NCI-H1694 treated with DMSO at 0.1 percent for 48 hours (cell line): ENCODE measurements at places on chromosomes 6 and 20.
A peak's percentile ranks its signal among the peaks of the same experiment; 100 is the strongest.

GRCh38 chr6:169145991-169146501 is 107.6 kb downstream of the THBS2 start:
- DNase-seq: no peak

GRCh38 chr6:118963003-118963402 is 28.0 kb upstream of the MCM9 start:
- no peak for DNase-seq

GRCh38 chr6:130116273-130116672 is 97.9 kb downstream of the L3MBTL3 start:
- no peak for DNase-seq

GRCh38 chr20:50125279-50125678 is 12.3 kb upstream of the UBE2V1 start:
- DNase-seq: no peak

DNA sequence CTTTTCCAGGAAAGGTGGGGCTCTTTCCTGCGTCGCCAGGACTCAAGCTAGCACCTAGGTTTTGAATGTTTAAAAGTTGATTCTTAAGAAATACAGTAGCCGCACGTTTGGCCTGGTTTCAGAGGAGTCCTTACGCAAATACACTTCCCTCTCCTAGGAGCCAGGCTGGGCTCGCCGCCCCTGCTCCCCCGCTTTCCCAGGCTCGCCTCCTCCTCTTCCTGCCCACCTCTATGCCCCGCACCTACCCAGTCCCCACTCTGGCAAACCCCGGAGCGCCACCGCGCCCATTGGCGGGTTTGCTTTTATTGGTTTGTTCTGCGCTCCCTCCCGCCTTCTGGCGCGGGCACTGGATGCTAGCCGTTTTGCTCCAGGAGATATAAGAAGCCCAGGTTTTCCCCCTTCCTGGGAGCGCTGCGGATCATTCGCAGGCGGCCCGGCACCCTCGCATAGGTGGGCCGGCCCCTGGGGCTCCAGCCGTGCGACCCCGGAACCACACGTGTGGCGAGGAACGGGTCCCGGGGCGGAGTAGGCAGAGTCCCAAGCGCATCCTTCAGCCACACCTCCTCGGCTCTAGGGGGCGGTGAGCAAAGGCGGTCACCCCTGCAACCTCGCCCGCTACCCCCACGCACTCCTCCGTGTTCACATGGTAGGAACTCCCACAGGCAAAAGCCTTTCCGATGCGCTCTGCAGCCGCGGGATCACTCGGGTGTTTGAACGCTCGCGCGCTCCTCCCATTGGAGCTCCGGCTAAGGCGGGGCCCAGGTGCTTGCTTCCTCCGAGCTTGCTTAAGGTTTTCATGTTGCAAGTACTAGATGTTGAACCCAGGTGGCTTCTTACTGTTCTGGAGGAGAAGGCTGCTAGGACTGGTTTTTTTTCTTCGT is 119.0 kb downstream of the RTN4IP1 start:
- no peak for DNase-seq

GRCh38 chr6:1885576-1886011 is 275.9 kb downstream of the FOXC1 start:
- no peak for DNase-seq

DNA sequence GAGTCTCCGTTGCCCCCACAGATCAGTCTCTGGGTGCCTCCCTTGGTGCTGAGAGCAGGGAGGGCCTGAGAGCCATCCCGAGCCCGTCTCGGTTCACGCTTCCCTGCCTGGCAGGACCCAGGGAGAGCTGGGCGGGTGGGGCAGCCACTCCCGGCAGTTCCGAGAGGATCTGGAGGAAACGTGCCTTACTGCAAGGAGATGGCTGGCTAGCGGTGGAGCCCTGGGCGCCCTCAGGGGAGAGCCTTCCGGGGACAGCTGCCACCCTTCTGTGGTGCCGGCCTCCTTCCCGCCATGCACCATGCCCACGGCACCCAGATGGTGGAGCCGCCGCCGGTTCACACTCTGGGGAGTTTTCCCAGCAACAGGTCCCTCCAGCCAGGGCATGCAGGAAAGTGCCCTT is 45.8 kb upstream of the SLCO4A1 start:
- DNase-seq: no peak

- no peak for DNase-seq
These were observed 10.1 kb downstream of the SLC35F1 start for GRCh38 chr6:117917176-117917575.

DNA sequence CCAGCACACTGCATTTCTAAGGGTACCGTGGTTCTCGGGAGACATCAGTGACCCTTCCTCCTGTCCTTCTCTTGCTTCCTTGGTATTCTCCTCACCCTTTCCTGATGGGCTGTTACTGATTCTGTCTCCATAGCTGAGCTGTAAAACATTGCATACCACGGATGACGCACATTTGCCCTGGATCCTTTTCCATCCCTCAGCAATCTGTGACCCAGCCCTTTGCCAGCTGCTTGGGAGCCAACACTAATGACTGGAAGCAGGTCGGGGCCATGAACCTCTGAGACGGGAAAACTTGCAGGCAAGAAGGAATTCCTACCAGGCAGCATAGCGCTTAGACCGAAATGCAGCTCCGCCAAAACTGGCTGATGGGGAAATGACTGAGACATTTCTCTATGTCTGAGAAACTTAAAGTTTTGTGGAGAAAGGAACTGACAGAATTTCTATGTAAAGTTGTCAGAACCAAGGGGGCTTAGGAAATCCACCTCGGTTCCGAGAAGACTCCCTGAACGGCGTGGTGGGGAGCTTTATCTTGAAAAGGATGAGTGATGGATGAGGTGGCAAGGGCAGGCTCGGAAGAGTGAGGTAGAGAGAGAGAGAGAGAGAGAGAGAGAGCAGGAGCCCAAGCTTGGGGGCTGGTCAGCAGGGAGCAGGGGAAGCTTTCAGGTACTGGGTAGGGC is 19.2 kb downstream of the TUBB2B start:
- peak; percentile 9 for DNase-seq

GRCh38 chr6:89829472-89830169 is at the start of gene CASP8AP2:
TSS of gene CASP8AP2 (plus strand) at chr6:89829880.
- peak; percentile 97 for DNase-seq

GRCh38 chr6:47134476-47135189 is 92.5 kb upstream of the ADGRF1 start:
- DNase-seq: no peak

- no peak for DNase-seq
These were observed 160.8 kb downstream of the PDE7B start for GRCh38 chr6:136012198-136012887.

DNA sequence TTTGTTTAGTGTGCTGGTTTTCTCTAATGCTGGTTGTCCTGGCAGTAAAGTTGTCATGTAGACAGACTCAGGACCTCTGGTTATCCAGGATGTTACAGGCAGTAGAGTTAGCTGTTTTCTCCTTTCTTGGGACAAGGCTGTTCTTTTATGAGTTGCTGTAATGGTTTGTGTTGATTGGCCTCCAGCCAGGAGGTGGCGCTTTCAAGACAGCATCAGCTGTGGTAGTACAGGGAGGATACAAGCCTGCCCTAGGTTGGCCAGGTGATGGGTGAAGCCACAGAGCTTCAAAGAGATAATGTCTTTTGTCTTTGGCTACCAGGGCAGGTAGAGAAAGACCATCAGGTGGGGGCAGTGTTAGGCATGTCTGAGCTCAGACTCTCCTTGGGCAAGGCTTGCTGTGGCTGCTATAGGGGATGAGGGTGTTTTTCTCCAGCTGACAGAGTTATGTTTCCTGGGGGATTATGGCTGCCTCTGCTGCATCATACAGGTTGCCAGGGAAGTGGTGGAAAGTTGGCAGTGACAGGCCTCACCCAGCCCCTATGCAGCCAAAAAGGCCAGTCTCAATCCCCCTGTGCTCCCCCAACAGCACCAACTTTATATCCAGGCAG is 127.2 kb upstream of the TAB2 start:
- no peak for DNase-seq

DNA sequence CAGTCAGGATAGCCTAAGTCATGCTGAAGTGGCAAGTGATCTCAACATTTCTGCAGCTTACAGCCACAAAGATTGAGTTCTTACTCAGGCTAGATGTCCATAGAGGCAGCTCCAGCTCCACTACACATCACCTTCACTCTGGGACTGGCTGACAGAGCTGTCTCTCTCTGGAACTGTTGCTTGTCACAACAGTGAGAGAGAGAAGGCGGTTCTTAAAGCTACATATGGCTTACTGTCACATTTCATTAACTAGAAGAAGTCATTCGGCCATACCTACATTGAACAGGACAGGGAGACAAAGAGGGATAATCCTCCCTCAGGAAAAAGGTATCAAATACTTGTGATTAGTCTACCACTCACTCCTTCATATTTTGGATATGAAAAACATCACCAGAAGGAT is 914.9 kb upstream of the FLRT3 start:
- no peak for DNase-seq

GRCh38 chr6:110652520-110652919 is 162.7 kb downstream of the CDK19 start:
- DNase-seq: no peak

DNA sequence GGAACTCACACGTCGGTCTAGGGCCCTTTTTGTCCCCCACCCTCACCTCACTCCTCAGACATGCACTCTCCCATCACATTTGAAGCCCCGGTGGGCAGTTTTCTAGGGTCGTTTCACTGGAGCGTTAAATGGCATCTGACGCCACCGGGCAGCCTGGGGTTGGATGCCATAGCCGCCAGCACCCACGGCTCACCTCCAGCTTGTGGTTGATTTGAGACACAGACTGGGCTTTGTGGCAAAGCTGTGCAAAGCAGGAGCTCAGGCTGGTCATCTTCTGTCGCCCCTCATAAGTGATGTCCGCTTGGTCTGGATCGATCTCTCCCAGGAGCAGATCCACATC is 530 bp downstream of the GOPC start:
- DNase-seq: no peak

DNA sequence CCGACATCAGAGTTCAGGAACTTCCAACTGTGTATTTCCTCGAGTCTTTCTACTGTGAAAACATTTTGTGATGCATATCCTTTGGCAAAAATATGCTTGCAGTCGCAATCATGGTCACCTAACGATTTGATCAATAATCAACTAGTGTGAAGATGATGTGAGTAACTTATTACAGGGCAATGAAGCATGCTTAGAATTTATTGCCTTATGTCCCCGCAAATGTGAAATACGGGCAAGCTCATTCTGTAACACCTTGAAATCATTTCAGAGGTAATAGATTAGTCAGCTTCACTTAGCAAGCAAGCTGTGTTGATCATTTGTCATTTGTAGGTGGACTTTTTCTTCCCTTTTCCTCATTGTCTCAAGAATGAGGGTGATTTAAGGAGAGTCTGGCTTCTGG is 67.9 kb upstream of the DOK5 start:
- DNase-seq: no peak

DNA sequence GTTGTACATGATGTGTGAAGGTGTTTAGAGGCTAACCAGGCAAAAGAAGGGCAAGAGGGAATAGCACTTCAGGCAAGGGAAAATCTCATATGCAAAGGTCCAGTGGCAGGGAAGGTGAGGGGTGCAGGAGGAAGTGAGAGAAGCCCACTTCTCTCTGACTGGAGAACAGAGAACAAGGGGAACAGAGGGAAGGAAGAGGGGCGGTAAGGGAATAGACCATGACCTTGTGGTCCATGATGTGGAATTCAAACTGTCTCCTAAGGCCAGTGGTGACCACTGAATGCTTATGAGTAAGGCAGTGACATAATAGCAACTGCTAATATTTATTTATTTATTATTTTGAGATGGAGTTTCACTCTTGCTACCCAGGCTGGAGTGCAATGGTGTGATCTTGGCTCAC is 20.6 kb upstream of the SLC9A8 start:
- no peak for DNase-seq

- DNase-seq: no peak
These were observed 37.4 kb upstream of the GABRR1 start for GRCh38 chr6:89254569-89254968.

- no peak for DNase-seq
These were observed 172.8 kb downstream of the KLHL32 start for GRCh38 chr6:97097068-97098047.

- DNase-seq: no peak
These were observed 108.7 kb upstream of the MAP3K4 start for GRCh38 chr6:160882791-160883279.

- no peak for DNase-seq
These were observed 53.9 kb downstream of the HS3ST5 start for GRCh38 chr6:114288701-114289495.

DNA sequence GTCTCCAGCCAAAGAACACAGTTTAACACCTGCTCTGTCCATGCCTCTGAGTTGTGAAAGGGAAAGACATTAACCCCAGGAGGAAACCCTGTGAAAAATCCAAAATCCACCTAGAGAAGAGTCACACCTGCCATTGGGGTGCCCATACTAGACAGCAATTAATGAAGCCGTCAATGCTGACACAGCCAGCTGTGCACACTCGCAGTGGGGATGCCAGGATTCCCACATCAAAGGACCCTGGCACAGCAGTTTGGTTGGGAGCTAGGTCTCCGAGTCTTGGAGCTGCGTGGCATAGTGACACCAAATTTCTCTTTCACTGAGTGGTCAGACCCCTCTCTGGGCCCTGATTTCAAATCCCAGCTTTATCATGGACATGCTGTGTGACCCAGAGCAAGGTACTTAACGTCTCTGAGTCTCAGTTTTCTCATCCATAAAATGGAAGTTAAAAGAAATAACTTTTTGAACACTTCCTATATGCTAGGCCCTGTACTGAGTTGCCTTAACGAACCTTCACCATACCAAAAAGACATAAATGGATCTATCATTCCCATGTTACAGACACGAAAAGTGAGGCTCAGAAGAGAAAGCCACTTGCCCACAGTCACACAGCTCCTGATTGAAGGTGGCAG is 30.8 kb downstream of the BPIFB1 start:
- no peak for DNase-seq

DNA sequence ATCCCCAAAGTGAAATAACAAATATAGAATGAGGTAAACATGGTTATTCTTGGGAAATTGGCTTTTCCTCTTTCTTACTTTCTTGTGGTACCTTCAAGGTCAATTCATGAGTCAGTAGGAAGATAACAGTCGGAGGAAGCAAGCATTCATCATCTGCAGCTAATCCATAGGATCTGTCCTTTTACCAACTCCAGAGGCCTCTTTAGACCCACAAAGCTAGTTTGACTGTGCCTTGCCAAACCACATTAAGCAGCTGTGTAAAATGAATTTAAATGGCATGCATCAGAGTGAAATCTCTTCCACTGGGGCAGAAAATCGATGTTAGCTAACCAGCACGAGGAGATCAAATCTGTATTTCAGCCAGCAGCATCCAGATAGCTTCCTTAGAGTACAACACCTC is 171.3 kb downstream of the TMEM242 start:
- DNase-seq: peak; percentile 15
